ENCODE measurements at places on chromosomes 2 and 18. TPM values are rescaled to one million over a fixed set of nuclear protein-coding genes. Genes with fewer than 3 reads are reported as not detected.

The RAB6D gene
- under 0.01 TPM for total RNA-seq

The INPP5D gene
- 29.7 TPM for total RNA-seq

The GREB1L gene
- total RNA-seq: 1.6 TPM

The SLC4A5 gene
- total RNA-seq: under 0.01 TPM

The FSHR gene
- total RNA-seq: not detected

The GALNT5 gene
- total RNA-seq: 30.1 TPM

The ASPRV1 gene
- total RNA-seq: 0.34 TPM

The CNRIP1 gene
- total RNA-seq: not detected

The VIT gene
- total RNA-seq: not detected

The GPR75 gene
- total RNA-seq: 2.6 TPM

The ZNF532 gene
- 59.9 TPM for total RNA-seq

The SFTPB gene
- not detected for total RNA-seq

The UGT1A4 gene
- total RNA-seq: 1.8 TPM

The BCL11A gene
- 14.9 TPM for total RNA-seq

The PTPRN gene
- total RNA-seq: not detected

The ADGRF3 gene
- 0.07 TPM for total RNA-seq

The EGR4 gene
- total RNA-seq: not detected

The PXDN gene
- total RNA-seq: 109 TPM

The ASB18 gene
- total RNA-seq: not detected

The IL1RL2 gene
- total RNA-seq: 3.1 TPM

The SLC5A7 gene
- not detected for total RNA-seq

The RAD51AP2 gene
- 0.34 TPM for total RNA-seq

Data from nasal cavity respiratory epithelium epithelial cell of viscerocranial mucosa (primary cell).